Uterus (tissue), 4 donors: ENCODE measurements at places on chromosomes 3 and 15. TPM values are rescaled to one million over a fixed set of nuclear protein-coding genes. Genes with fewer than 3 reads are reported as not detected.

GRCh38 chr3:196208942-196209695 is 2.1 kb downstream of the ZDHHC19 start:
- DNase-seq = no peak

GRCh38 chr15:98889930-98890695 is 117.5 kb downstream of the PGPEP1L start:
- no peak for DNase-seq

Gene VWA5B2
- total RNA-seq = 0.35 TPM

Gene ZNF80
- not detected for total RNA-seq

Gene SLC7A14
- not detected for total RNA-seq
